Activated T-cell treated with anti-CD3 and anti-CD28 coated beads, Interleukin-2, amount 50 U/mL, for 72 hours (primary cell): ENCODE measurements at places on chromosomes 13 and 19.

DNA sequence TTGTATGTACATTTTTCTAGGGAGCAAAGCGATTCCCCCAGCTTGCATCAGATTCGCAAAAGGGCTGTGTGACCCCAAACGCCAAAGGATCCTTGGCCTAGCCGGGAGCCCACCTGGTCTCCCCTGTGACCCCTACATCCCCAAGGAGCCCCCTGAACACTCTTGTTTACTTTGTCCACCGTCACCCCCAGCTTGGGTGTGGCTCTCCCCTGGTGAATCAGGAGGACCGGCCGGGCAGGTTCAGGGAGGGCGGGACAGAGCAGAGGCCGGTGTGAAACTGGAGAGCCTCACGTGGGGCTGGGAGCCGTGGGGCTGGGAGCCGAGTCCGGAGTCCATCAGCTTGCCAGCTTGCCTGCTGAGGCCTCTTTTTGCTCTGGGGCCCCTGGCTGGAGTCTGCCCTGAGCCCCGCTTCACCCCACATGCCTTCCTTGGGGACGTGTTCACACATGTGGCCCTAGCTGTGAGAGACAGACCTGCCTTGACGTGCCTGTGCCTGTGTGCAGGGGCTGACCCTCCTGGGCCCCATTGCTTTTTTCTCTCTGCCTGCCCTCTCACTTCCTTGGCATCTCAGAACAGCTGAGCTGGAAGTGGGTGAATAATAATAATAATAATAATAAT is 2.0 kb downstream of the ITPKC start:
- DNase-seq = no peak

GRCh38 chr19:15656467-15656866 is 15.8 kb downstream of the CYP4F3 start:
- no peak for DNase-seq

GRCh38 chr19:57241176-57241575 is 744 bp downstream of the ZNF805 start:
- DNase-seq = no peak

DNA sequence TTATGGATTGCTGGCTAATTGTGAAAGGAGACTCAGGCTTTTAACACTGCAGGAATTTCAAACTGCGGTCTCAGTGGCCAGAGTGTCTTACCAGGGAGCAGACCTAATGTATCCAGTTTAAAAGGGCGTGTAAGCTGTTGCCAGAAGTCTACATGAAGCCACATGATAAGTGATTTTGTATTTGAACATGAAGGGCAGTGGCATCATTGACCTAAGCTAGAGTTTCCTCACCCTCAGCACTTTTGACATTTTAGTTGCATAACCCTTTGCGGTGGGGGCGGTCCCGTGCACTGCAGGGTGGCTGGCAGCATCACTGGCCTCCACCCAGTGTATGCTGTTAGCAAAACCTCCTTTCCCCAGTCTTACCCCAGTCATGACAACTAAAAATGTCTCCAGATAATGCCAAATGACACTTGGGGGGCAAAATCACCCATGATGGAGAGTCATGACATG is 23.7 kb upstream of the GPR18 start:
- peak; percentile 71 for DNase-seq

- DNase-seq = no peak
Observed at GRCh38 chr19:1267477-1268225, 1.5 kb upstream of the CIRBP start.

DNA sequence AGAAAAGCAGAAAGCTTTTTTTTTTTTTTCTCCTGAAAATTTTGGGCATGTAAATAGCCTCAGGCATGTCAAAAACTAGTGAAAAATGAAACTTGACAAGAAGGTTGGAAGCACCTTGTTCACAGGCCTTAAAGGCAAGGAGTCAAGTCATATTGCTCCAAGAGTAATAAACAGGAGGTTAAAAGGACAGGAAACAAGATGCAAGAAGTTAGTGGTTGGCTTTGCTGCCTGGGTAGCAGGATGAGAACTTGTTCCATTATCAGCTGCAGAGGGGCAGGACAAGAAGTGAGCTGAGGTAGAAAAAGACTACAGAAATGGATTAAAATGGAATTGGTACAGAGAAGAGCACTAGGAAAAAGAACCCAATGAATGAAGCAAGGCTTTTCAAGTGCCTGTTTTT is 242.6 kb downstream of the DCT start:
- no peak for DNase-seq

DNA sequence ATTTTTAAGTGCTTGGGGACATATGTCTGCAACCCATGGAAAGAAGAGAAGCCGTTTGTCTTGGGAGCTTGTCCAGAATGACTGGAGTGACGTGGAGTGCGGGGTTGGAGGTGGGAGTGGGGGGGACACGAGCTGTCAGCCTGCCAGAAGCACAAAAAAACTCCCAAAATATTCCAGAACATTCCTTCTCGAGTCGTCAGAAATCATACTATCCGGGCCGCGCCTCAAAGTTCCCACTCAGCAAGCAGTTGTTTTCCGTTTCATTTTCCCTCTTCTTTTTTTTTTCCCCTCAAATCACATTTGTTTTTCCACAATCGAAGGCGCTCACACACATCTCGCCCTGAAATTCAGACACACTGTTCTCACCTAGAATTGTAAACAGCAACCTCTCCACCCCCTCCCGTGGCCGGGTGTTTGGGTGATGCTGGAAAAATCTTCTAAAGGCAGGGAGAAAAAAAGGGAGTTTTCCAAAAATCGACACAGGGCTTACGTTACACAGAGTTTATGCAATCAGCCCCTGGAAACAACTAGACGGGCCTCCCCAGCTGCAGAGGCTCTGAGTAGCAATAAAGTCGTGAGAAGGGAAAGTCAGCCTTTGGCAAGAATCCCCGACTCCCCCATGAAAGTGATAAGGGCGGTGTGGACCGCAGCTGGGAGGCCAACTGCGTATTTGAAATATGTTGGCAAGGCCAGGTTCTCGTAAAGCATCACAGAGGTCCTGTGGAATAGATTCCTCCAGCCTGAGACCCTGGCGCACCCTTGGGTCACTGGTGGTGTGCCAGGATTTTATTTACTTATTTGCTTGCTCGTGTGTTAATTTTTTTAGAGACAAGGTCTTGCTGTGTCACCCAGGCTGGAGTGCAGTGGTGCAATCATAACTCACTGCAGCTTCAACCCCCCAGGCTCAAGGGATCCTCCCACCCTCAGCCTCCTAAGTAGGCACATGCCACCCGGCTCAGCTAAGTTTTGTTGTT is 31.2 kb upstream of the KLF2 start:
- no peak for DNase-seq

DNA sequence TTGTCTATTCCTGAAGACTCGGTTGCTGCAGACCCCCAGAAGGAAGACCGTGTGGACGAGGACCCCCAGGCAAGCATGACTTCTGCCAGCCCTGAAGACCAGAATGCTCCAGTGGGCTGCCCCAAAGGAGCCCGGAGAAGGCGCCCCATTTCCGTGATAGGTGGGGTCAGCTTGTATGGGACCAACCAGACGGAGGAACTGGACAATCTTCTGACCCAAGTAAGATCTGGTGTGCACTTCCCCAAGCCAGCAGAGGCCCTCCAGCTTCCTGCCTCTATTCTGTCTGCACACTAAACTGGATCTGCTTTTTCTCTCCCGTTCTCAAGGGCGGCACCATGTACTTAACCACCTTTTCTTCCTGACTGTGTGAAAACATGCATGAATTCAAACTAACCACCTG is 59.8 kb upstream of the C1QTNF9 start:
- no peak for DNase-seq

DNA sequence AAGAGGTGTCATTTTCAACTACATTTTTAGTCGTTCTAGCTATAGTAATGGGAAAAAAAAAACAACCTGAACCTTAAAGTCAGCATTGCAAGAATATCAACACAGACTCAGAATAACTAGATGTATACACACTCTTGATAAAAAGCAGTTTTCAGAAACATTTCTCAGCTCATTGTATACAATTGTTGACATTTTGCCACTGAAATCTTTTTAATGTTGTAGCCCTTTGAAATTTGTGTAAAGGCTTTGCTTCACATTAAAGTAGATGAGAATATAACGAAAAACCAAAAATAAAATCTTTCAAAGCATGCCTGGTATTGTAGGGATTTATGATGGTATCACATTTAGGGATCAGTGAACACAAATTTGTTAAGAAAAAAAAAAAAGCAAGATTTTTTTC is 87.2 kb upstream of the SLC10A2 start:
- no peak for DNase-seq

- no peak for DNase-seq
Observed at GRCh38 chr13:34012382-34012781, 194.4 kb downstream of the RFC3 start.

GRCh38 chr19:12949363-12950283 is 4.0 kb downstream of the RAD23A start:
- no peak for DNase-seq

DNA sequence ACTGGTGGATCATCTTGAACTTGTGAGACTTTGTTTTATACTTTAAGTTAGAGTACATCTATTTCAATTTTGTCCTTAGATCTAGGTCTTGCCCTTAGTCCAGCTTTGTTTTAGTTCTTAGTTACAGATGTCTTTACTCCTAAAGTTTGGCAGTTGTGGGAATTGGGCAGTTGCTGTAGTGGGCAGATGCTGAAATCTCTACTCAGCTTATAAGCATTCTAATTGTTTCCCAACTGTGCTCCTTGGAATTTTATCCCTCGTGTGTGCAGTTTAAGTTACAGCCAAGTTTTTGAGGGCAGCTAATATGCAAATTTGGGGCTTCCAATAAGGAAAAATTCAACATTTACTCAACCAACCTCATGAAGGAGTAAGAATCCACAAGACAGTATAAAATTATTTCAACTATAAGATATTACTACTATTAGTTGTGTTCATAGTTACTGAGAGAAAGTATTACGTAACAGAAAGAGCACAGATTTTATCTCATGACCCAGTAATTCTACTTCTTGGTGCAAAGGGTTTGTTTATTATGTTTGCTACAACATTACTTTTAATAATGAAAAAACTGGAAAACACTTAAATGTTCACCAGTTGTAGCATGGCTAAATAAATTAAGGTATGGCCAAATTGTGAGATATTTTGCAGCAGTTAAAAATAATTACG is 32.9 kb downstream of the CCDC122 start:
- DNase-seq = no peak

GRCh38 chr19:17842663-17843291 is 5.0 kb downstream of the JAK3 start:
- DNase-seq = no peak

GRCh38 chr19:35006999-35007365 is 6.9 kb downstream of the GRAMD1A start:
- no peak for DNase-seq

DNA sequence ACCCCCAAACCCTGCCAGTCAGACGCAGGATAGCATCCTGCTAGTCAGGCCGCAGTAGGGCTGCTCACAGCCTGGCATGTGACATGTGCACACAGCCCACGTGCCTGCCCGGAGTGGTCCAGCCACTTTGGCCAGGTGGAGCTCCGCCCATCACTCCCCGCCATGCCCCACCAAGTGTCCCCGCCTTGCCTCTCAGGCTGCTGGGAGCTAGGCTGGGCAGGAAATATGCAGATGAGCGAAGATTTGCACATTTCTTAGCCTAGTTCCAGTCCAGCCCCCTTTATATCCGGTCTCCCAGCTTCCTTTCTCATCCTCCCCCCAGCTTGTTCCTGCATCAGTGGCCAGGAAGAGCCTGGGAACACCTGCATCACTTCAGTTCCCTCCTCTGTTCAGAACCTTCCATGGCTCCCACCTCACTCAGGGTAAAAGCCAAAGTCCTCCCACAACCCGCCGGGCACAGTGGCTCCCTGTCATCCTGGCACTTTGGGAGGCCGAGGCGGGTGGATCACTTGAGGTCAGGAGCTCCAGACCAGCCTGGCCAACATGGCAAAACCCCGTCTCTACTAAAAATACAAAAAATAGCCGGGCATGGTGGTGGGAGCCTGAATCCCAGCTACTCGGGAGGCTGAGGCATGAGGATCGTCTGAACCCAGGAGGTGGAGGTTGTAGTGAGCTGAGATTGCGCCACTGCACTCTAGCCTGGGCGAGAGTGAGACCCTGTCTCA is 2.3 kb upstream of the DOCK6 start:
- no peak for DNase-seq

DNA sequence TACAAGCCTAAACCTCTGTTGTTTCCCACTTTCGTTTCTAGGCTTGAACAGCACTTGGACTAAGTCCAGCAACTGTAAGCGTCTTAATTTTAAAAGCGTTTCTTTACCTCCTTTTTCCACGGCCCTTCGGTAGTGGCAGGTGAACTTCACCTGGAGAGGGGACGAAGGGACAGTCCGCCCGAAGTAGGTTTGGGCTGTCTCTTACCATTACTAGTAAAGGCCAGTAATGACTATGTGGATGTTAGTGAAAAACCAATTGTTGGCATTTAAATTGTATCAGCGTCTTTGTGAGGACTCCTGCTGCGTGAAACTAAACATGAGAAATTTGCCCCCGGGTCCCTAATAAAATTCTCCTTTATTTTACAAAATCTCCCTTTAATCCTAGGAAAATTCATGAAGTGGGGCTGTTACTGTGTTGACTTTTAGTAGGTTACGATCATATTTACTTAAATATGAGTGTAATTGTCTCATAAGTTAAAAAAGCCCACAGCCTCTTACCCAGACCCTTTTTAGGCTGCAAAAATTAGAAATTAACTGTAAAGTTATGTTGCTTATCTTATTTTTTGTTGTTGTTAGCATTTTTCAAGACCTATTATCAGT is 983 bp downstream of the ITM2B start:
- DNase-seq = no peak

DNA sequence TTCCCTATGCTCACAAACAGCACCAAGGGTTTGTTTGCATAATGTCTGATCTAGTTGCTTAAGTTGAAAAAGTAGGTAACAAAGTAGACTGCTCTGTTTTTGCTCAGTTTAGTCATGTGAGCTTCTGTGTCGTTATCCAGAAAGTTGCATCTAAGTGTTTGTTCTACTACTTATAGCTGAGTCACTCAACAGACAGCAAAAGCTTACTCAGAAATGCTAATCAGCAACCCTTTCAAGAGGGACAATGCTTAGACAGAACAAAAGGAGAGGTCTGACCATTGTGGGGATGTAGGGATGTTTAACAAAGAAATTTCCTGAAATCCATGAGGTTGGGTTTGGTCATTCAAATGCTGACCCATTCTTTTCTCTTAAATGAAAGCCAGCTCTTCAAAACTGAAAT is 106.4 kb downstream of the ATP8A2 start:
- DNase-seq = no peak

- DNase-seq = no peak
Observed at GRCh38 chr13:23870356-23871140, 18.7 kb downstream of the MIPEP start.
